ENCODE measurements at places on chromosomes 3 and 15. TPM values are rescaled to one million over a fixed set of nuclear protein-coding genes. Genes with fewer than 3 reads are reported as not detected.
A peak's percentile ranks its signal among the peaks of the same experiment; 100 is the strongest.

DNA sequence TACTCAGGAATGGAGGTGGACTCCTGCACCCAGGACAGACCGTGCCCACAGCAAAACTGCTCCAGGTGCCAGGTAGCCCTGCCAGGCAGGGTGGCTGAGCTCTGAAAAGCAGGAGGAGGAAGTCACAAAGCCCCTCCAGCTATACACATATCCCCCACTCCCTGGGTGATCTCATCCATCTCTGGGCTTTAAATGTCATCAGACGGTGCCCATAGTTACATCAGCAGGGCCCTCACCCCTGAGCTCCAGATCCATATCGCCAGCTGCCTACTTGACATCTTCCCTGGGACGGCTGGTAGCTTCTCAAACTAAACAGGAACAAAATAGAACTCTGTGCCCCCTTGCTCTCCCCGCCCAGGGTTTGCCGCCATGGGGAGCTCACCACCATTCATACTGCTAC is 87.7 kb downstream of the MEGF11 start:
- H3K36me3 ChIP-seq, result no peaks in the 10 kb centered on the region
- no peaks in the 10 kb centered on the region for H3K4me1 ChIP-seq
- no peak for DNase-seq
- H3K27me3 ChIP-seq, result no peaks in the 10 kb centered on the region
- no peak overlapping the region for H3K27ac ChIP-seq

GRCh38 chr15:69463182-69463756 is 10.7 kb downstream of the RPLP1 start:
- peaks cover 39% of the 10 kb centered on the region for H3K4me1 ChIP-seq
- no peak for DNase-seq
- H3K27ac ChIP-seq, result peak overlapping the region; percentile 86
- H3K4me3 ChIP-seq, result no peak overlapping the region

GRCh38 chr3:49725906-49726681 is 2.3 kb upstream of the GMPPB start:
- H3K27me3 ChIP-seq, result no peaks in the 10 kb centered on the region
- no peak overlapping the region for H3K4me3 ChIP-seq
- no peak for DNase-seq
- peaks cover 17% of the 10 kb centered on the region for H3K4me1 ChIP-seq

- peak overlapping the region; percentile 52 for H3K4me3 ChIP-seq
- H3K4me1 ChIP-seq, result peaks cover 42% of the 10 kb centered on the region
- peak overlapping the region; percentile 83 for H3K27ac ChIP-seq
- no peaks in the 10 kb centered on the region for H3K36me3 ChIP-seq
- no peak for DNase-seq
Measured at GRCh38 chr15:39783244-39783820, 691 bp upstream of the FSIP1 start.

DNA sequence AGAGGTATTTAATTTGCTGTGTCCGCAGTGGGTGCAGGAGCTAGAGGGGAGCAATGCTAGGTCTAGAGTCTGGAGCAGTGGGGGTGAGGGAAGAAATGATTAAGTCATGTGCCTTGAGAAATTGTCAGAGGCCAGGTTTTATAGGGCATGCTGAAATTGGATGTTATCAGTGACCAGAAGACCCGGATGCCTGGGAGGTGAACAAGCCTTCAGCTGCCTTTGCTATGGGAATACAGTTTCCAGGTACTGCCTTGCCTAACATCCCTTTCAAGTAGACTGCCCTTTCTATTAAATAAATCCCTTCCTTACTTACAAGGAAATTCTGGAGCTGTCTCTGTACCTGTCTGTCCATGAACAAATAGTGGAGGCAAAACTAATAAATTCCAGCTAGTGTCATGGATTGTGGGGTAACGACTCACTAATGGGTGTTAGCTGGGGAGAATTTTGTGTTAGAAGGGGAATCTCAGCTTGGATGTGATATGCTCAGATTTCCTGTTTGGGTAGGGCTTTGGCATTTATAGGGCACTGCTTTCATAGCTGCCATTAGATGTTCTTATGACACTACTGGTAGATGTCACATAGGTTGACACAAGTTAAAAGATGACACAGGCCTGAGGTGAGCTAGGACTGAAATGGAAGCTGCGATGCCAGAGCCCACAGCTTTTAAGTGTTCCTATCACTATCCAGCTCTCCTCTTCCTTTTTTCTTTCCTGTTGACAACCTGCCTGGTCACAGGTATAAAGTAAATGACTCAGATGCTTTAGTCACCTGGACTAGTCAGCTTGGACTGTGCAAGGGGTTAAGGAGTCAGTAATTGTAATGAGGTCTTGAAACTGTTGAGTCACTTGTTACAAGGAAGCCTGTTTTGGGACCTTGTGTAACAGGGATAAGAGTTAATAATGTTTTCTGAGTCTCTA is 21.3 kb downstream of the CHD2 start:
- peaks cover 15% of the 10 kb centered on the region for H3K36me3 ChIP-seq
- peaks cover 78% of the 10 kb centered on the region for H3K4me1 ChIP-seq
- H3K27ac ChIP-seq, result peak overlapping the region; percentile 70
- no peak for DNase-seq
- no peak overlapping the region for H3K4me3 ChIP-seq

GRCh38 chr3:6605227-6605626 is 255.7 kb upstream of the GRM7 start:
- no peaks in the 10 kb centered on the region for H3K27me3 ChIP-seq
- DNase-seq, result no peak
- no peak overlapping the region for H3K4me3 ChIP-seq
- no peak overlapping the region for H3K27ac ChIP-seq
- no peaks in the 10 kb centered on the region for H3K36me3 ChIP-seq
- no peaks in the 10 kb centered on the region for H3K4me1 ChIP-seq

DNA sequence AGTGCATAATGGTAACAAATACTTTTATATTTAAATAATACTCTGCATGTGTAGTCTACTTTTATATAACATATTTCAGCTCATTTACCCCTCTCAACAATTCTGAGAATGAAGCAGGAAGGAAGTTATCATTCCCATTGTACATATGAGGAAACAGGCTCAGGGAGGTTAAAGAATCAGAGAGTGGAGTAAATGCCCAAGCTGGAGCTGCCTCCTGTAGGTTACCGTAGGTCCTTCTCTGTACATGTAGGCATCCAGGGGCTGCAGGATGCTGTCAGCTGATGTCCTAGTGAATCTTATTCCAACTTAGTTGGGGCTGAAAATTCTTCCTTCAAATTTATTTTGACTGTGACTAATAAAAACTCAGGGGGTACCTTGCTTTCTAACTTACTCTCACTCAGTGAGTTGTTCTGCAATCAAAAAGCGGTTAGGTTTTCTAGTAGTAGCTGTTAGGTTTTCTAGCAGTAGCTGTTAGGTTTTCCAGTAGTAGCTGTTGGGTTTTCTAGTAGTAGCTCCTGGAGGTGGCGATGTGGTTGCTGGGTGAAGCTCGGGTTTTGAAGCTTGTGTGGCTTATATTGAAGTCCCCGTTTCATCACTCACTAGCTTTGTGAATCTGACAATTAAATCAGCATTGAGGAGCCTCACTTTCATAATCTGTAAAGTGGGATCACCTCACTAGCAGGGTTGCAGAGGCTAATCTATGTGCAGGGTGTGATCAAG is 357.0 kb downstream of the NR2F2 start:
- no peak overlapping the region for H3K27ac ChIP-seq
- DNase-seq, result no peak
- H3K4me1 ChIP-seq, result no peaks in the 10 kb centered on the region
- no peak overlapping the region for H3K4me3 ChIP-seq
- H3K36me3 ChIP-seq, result no peaks in the 10 kb centered on the region

DNA sequence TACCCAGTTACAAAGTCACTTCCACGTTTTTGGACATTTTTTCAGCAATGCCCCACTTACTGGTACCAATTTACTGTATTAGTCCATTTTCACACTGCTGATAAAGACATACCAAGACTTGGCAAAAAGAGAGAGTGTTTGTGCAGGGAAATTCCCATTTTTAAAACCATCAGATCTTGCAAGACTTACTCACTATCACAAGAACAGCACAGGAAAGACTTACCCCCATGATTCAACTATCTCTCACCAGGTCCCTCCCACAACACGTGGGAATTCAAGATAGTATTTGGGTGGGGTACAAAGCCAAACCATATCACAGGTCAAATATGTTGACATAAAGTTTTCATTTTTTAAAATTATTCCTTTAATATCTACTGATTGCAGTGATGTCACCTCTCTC is 16.2 kb upstream of the ABI3BP start:
- H3K4me1 ChIP-seq, result no peaks in the 10 kb centered on the region
- DNase-seq, result no peak
- H3K36me3 ChIP-seq, result no peaks in the 10 kb centered on the region
- H3K4me3 ChIP-seq, result no peak overlapping the region

Gene LSMEM2
- total RNA-seq, result 0.14 TPM

Gene GHSR
- total RNA-seq, result not detected

Measured in upper lobe of left lung (tissue), 6 donors.